ENCODE measurements at places on chromosomes 5 and 9. TPM values are rescaled to one million over a fixed set of nuclear protein-coding genes. Genes with fewer than 3 reads are reported as not detected.
A peak's percentile ranks its signal among the peaks of the same experiment; 100 is the strongest.

Gene TIMD4
- total RNA-seq = not detected

Gene NME5
- 2.5 TPM for total RNA-seq

Gene CENPP
- 1.0 TPM for total RNA-seq

Gene PTGES
- total RNA-seq = 16.7 TPM

Gene GDNF
- total RNA-seq = 0.83 TPM

Gene CAPSL
- 0.33 TPM for total RNA-seq

Gene TLX3
- not detected for total RNA-seq

Gene FGD3
- total RNA-seq = not detected

Gene PCDHAC2
- total RNA-seq = 2.6 TPM

Gene CSF1R
- not detected for total RNA-seq

Gene SOHLH1
- total RNA-seq = not detected

Gene PCDHGB6
- total RNA-seq = 4.3 TPM

Gene CORO2A
- total RNA-seq = under 0.01 TPM

GRCh38 chr9:117516676-117517632, 102.1 kb upstream of the ASTN2 start:
- no peak for DNase-seq

GRCh38 chr9:128689293-128689774, 312 bp downstream of the SET start:
- DNase-seq = peak; percentile 44

DNA sequence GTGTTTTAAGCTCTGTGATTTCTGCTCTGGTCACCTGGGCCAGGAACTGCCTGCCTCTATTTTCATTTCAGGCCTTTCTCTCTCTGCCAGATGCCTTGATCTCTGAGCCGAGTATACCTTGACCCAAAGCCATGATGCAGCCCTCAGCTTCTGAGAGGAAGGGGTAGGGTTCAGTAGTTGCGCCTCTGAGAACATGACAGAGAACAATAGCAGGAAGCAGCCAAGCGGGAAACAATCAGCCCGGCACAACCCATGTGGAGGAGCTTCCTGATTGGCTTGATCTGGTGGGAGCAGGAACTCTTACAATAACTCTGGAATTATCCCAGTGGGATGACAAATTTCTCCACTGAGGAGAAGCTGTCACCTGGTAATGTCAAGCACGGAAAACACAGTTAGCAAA, 127.4 kb downstream of the PALM2AKAP2 start:
- DNase-seq = no peak

- DNase-seq = no peak
Observed at GRCh38 chr9:114303571-114303970, 19.3 kb upstream of the ORM1 start.

DNA sequence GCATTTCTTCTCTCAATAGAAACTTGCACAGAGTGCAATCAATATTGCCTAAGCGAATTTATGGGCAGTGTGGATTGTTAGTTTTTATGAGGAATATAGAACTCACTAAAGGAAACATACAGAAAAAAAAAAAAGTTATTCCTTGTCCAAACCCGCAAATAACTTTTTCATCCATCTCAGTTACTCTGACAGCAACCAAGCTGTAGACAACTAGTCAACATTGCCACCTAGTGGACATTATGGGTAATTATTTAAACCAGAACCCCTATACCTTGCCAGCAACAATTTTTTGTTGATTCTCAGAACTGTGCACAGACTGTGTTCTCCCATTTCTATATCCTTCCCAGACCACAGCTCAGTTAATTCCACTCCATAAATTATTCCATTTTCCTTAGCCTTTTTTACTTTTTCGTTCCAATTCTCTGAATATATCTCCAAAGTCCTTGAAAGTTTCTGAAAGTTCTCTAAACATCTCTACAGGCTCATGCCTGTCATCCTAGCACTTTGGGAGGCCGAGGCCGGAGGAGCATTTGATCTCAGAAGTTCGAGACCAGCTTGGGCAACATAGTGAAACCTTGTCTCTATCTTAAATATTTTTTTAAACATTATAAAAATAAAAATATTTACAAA, 2.6 kb upstream of the AFAP1L1 start:
- peak; percentile 50 for DNase-seq

GRCh38 chr5:141941779-141942178, 16.2 kb downstream of the PCDH12 start:
- DNase-seq = no peak

DNA sequence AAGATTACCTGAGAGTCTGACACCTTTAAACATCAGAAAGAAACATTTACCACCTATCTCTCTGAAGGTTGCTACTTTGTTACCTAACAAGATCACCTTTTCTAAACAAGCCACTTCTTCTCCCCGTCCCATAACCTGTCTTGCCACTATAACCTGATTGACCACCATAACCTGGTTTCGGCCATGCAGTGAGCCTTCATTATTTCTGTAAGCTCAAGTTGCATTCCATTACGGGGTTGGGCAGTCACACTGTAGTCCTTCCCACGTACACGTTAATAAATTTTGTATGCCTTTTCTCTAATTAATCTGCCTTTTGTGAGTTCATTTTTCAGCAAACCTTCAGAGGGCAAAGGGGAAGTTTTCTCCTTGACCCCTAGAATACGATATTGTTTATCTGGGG, 28.0 kb upstream of the CCNG1 start:
- DNase-seq = no peak

DNA sequence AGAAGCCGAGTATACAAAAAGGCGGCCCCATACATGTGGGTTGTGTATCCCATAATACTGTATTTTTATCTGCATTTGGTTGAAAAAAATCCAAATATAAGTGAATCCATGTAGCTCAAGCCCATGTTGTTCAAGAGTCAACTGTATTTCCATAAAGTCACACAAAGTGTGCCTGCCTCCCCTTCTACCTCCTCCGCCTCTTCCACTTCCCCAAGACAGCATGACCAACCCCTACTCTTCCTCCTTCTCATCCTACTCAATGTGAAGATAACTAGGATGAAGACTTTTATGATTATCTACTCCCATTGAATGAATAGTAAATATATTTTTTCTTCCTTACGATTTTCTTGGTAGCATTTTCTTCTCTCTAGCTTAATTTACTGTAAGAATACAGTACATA, 92.7 kb downstream of the RFX3 start:
- no peak for DNase-seq
